ENCODE measurements at places on chromosomes 11 and 22.

GRCh38 chr11:15499674-15500073 lies 385.0 kb downstream of the INSC start:
- DNase-seq = no peak

DNA sequence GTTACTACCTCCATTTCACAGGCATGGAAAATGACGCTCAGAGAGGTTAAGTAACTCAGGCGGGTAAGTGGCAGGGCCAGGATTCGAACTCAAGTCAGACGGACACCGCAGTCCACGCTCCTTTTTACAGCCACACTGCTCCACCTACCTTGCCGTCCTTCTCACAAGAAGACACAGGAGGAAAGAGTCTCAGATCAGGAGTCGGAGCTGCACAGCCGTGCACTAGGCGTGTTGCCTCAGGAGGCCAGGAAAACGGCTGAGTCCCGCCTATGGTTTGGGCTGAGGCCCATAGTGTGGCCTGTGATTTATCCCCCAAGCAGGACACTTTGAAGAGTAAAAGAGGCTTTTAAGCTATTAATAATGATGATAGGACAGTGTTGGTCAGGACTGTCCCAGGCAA lies 44.7 kb upstream of the CD5 start:
- no peak for DNase-seq

- no peak for DNase-seq
Measured at GRCh38 chr22:47609653-47610052, 847.2 kb downstream of the TBC1D22A start.

DNA sequence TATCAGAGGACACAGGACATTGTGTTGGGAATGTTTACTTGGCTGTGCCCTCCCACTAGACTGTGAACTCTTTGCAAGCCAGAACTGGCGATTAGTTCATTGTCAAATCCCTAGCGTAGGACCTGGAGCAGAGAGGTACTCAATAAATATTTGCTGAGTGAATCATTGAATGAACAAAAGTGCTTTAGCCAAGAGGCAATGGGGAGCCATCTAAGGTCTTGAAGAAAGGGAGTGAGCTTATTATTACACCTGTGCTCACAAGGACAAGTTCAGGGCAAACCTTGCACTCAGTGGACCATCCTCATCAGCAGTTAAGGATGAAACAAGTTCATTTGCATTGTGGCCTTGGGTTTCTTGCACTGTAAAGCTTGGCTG lies 1.1 kb upstream of the RASSF10 start:
- no peak for DNase-seq

DNA sequence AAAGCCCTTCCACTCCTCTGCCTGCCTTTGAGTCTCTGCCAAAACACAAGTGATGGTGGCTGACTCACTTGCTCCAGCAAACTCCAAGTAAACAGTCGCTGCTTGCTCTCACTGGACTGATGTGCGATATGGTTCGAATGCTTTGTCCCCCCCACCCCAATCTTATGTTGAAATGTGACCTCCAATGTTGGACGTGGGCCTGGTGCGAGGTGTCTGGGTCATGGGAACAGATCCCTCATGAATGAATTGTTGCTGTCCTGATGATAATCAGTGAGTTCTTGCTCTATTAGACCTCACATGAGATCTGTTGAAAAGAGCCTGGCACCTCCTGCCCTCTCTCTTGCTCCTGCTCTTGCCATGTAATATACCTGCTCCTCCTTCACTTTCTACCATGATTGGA lies 747.9 kb downstream of the OPCML start:
- DNase-seq = no peak

- DNase-seq = no peak
Measured at GRCh38 chr11:10109806-10110205, 184.2 kb downstream of the SBF2 start.

DNA sequence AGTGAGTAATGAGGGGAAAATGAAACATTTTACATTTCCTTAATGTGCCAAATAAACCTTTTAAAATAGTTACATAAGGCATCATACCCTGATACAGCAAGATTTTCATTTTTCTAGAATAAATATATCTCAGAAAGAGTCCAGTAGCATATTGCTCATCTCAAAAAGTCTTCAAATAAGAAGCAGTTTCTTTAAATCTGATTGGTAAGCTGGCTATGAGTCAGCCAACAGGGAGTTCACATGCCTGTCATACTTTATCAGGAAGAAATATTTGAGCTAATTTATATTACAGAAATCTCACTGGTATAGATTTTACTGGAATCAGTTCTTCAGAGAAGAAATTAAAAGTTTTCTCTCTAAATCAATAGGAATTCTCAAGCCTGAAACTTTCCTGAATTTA lies 258.1 kb downstream of the C11orf87 start:
- DNase-seq = no peak

- no peak for DNase-seq
Measured at GRCh38 chr22:50304528-50305392, 2.7 kb downstream of the PLXNB2 start.

DNA sequence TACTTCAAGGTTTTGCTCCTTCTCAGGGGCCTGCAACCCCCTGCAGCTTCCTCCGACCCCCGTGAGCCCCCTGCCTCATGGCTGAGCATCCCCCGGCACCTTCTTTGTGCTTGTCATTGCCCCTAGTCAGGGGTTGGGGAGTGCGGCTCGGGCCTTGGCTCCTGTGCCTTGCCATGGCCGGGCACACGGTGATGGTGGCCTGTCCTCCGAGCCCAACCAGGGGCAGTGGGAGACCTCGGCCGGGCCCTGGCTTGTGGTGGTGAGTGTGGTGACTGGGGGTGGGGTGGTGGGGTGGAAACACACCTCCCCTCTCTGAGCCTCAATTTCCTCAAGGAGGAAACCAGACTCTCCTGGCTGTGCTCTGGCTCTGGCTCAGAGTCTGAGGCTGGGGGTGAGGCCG lies 1.5 kb upstream of the MRGPRG start:
- no peak for DNase-seq

- DNase-seq = no peak
Measured at GRCh38 chr11:64058494-64058893, 22.8 kb downstream of the FLRT1 start.

DNA sequence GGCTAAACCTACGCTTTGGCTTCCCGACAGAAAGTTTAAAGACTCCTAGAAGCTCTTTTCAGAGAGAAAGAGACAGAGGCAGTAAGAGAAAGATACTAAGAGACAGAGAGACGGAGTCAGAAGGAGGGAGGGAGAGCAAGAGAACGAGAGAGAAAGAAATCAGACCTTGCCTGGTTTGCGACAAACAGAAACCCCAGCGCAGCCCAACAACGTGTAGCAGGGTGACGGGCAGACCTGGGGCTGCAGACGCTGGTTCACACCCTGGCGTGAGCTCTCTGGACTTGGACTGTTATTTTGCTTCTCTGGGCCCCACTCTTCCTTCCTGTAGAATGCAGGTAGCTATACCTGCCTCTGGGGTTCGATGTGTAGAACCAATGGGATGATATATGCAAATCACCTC lies 244.4 kb upstream of the SYN3 start:
- no peak for DNase-seq

- DNase-seq = no peak
Measured at GRCh38 chr22:23070418-23071229, at the start of gene GNAZ. Gene GNAZ (plus strand): TSS chr22:23070519. CDS start chr22:23095696, 25,177 bp downstream.

- DNase-seq = no peak
Measured at GRCh38 chr22:37244922-37245722, 1.1 kb upstream of the RAC2 start.

- DNase-seq = no peak
Measured at GRCh38 chr22:49035818-49036457, 791.7 kb downstream of the BRD1 start.

- DNase-seq = peak; percentile 97
Measured at GRCh38 chr11:75445315-75445953, 12.4 kb upstream of the KLHL35 start.

GRCh38 chr11:6812390-6813005 lies 13.0 kb upstream of the OR6A2 start:
- DNase-seq = peak; percentile 76

DNA sequence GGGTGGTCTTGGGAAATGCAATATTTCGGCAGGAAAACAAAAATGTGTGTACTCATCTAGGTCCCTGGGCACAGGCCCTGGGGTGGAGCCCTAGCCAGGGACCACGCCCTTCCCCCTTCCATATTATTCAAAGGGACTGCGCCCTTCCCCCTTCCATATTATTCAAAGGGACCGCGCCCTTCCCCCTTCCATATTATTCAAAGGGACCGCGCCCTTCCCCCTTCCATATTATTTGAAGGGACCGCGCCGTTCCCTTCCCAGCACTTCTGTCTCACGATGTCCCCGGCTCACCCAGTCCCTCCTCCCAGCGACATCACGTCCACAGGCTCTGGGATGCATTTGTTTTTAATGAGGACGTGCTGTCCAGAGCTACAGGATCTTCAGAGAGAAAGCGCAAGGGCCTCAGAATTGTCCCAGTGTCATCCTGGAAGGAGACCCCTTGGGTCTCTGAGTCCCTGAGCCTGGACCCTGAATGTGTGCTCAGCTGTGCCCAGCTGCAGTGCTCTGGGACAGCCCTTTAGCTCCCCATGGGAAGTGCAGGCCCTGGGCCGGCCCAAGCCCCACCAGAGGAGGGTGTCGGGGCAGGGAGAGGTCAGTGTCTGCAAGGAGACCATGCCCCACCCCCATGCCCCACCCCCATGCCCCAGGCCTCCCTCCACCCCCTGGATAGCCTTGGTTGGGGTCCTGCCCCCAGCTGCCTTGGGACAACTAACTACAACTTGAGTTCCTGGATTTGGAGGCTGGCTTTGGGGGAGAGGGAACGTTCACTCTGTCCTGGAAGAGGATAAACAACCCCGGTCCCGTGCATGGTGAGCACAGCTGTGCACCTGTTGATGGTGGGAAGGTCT lies 810.0 kb downstream of the BRD1 start:
- no peak for DNase-seq

DNA sequence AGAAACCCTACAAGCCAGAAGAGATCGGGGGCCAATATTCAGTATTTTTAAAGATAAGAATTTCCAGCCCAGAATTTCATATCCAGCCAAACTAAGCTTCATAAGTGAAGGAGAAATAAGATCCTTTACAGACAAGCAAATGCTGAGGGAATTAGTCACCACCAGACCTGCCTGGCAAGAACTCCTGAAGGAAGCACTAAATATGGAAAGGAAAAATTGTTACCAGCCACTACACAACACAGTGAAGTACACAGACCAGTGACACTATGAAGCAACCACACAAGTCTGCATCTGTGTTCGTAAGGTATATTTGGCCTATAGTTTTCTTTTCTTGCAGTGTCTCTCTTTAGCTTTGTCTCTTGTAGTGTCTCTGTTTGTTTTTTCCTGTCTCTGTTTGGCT lies 29.0 kb downstream of the TMEM225 start:
- no peak for DNase-seq

DNA sequence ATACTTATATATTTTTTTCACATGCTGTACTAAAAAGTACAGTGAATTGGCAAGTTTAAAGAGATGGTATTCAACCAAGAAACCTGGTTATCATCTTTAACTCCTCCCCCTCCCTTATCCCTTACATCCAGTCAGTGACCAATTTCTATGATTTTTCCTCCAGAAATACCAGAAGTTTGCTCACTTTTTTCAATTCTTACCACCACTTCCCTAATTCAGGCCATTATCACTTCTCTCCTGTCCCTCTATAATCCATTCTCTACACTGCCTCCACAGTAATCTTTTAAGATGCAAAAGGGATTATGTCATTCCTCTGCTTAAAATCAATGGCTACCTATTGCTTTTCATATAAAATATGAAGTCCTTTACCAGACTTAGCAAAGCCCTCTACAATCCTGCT lies 62.8 kb downstream of the CEP57 start:
- DNase-seq = peak; percentile 85

GRCh38 chr11:88042238-88042637 lies 133.0 kb downstream of the RAB38 start:
- no peak for DNase-seq

Measured in OCI-M1 (cell line).